ENCODE measurements at places on chromosomes 5 and 9.

DNA sequence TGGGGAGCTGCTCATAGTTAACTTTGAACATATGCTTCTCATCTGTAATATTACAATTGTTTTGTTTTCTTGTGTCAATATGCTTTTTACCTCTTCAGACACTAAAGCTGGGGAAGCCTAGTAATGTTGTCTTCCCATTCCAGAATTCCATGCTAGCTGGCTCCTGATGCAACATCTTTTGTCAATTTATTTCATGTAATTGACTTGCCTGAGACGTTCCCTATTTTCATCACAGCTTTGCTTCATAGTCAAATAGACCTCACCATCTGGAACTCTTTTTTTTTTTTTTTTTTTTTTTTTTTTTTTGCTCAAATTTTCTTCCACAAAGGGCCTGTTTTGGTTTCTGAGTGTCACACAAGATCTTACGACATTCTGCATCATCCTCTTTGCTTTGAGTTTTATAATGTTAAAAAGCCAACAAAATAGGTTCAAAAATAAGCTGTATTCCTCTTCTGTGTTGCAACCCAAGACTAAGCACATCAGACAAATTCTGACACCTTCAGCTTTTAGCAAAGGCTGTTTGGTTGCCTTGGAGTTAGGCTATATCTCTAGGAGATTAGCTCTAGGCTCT, 235.2 kb downstream of the NR3C1 start:
- DNase-seq, result no peak

- DNase-seq, result no peak
Measured at GRCh38 chr9:18256568-18256967, 217.4 kb upstream of the ADAMTSL1 start.

GRCh38 chr9:137084526-137084925, 2.3 kb upstream of the MAN1B1 start:
- DNase-seq, result no peak

DNA sequence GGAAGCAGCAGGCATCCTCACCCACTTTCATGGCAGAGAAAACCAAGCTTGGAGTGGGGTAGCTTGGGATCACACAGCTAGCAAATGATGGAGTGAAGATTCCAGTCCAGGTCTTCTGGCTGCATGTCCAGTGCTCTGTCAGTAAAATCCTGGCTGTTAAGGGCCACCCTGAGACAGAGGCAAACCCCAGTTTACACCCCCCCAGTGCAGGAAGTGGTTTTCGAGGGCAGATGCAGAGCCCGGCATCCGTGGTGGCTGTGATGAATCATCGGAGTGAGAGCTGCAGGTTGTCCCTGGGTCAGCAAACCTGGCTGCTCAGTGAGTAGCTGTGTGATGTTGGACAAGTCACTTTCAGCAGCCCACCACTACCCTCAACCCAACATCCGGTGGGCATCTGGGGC, 115.4 kb downstream of the RGS3 start:
- no peak for DNase-seq

DNA sequence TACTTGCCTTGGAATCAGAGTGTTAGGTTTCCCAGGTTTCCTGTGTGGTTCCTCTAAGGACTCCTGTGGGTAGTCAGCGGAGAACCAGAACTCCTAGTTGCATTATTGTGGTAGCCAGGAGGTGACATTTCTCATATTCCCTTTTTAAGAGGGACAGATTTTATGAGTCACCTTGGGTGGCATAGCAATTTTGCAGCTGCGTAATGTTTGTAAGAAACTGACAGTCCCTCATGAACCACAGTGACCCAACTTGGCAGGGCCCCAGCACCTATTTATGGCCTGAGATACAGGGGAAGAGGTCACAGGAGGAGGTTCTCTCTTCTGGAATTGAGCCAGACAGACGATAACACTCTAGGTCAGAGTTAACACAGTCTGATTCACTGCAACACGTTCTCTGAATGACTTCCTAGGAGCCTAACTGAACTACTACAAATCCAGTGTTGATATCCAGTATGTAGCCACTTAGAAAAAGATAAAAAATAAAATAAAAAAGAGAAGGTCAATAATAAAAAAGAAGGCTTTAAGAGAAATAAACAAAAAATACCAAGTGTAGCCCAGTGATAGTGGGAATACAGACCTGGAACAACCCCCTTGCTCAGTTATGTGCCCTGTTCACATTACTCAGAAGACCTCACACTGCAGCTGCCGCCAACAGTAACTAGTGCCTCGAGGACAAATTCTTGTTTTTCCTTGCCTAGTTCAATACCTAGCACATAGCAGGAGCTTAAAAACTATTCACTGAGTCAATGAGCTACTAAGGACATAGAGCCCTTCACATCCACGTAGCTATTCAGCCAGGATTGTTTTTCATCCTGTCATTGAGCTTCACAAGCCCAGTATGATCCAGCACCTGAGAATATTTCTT, 50.7 kb upstream of the VLDLR start:
- peak; percentile 11 for DNase-seq

DNA sequence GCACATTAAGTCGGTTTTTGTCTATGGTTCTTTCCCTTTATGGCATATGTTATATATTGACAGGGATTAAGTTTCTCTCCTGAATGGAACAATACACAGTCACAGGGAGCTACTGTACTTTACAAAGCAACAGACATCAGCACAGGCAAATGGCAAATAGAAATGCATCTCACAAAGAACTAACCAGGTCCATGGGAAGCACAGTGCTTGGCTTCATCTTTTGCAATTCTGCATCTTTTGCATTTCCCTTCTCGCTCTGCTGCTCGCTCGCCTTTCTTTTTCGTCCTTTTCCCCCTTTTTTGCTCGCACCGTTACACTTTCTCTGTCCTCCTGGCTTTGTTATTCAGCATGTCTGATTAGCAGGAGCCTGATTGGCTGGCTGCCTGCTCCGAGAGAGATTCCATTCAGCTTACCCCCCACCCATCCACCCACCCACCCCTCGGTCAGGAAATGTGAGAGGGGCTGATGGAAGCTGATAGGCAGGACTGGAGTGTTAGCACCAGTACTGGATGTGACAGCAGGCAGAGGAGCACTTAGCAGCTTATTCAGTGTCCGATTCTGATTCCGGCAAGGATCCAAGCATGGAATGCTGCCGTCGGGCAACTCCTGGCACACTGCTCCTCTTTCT, at the start of gene ADAMTSL1:
TSS of gene ADAMTSL1 (plus strand) at position 502 of the 628 bp plus-strand sequence. CDS start at position 582, 80 bp downstream.
- no peak for DNase-seq

- no peak for DNase-seq
Measured at GRCh38 chr5:170362102-170362501, 27.1 kb downstream of the KCNMB1 start.

GRCh38 chr5:170630711-170631141, 126.9 kb downstream of the KCNIP1 start:
- no peak for DNase-seq

GRCh38 chr9:70504834-70505233, 90.4 kb upstream of the KLF9 start:
- no peak for DNase-seq

- DNase-seq, result no peak
Measured at GRCh38 chr5:33346534-33346933, 94.2 kb upstream of the TARS1 start.

DNA sequence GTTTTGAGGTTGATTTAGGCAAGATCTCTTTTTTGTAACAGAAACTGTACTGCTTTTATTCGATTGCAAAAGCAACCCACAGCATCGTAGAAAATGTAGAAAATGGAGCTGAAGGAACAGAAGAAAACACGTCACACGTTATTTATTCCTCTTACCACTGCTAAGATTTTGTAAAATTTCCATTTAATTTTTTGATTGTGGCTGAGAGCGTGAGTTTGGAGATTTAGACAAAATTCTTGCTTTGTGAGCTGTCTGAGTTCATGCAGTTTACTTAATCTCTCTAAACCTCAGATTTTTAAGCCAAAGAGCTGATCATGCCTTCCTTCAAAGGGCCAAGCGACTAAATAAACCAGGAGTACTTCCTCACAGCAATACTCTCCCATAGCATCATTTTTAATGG, 24.8 kb downstream of the DPYSL3 start:
- DNase-seq, result no peak

- no peak for DNase-seq
Measured at GRCh38 chr9:97504381-97505216, 3.1 kb downstream of the TMOD1 start.

GRCh38 chr5:103601314-103601713, 38.7 kb upstream of the NUDT12 start:
- no peak for DNase-seq

DNA sequence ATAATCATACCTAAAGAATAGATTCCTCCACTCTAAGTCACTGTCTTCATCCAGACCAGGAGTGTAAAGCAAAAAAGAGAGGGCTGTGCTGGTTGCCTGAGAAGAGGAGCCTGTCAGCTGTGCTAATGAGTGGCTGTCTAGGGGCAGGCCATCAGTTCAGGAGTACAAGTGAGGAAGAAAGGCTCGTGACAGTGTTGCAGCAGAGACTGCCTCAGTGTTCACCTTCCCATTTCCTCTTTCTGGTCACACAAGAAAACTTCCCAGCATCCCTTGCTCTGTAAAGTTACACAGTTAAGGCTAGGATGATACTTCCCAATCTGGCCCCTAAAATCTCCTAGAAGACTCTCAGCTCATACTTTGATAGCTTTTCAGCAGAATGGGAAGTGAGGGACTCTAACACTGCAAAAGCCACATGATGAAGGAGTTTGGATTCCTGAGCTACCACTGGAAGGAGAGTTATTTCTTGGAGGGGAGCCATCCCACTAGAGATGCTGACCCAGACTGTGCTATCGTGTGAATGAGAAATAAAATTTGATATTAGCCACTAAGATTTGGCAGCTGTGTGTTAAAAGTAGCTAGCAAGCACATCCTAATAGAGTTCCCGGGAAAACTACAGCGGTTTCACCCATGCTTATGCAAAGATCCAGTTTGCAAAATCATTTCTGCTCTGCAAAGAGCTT, 67.1 kb downstream of the ADAMTS12 start:
- no peak for DNase-seq
